Activated CD4-positive, alpha-beta memory T cell treated with anti-CD3 and anti-CD28 coated beads for 36 hours (primary cell): ENCODE measurements at places on chromosomes 1 and 21.

DNA sequence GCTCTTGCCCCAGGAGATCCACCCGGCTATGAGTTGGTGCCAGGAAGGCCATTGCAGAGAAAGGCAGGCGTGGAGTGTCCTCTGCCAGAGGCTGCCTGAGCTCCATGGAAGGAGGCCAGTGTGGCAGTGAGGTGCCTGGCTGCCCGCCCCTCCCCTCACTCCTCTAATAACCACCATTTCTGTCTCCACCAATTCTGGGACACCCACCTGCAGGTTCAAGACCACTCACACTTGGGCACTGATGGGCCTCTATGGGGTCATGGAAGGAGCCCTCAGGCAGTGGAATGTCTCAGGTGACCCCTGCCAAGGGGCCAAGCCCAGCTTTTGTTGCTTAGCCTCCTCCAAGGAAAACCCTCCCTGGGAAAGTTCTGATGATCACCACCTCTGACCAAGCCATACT lies 731.6 kb downstream of the MATN1 start:
- DNase-seq = no peak

GRCh38 chr21:39006571-39007311 lies 176.5 kb downstream of the PSMG1 start:
- no peak for DNase-seq

DNA sequence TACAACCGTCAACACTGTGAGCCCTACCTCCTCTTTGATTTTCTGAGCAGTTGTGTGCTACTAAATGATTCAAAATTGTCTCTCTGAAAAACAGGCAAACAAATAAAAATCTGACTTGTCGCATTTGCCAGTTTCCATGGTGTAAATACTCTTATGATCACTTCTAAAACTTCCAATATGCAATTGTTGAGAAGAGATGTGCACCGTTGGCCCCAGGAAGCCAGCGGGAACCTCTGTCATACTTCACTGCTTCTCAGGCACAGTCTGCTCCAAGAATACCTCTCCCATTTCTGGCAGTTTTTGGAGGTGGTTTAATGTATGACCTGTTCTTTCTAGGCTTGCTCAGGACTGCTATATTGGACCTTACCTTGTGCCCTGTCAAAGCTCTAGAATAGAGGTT lies 196.0 kb upstream of the NCAM2 start:
- no peak for DNase-seq

DNA sequence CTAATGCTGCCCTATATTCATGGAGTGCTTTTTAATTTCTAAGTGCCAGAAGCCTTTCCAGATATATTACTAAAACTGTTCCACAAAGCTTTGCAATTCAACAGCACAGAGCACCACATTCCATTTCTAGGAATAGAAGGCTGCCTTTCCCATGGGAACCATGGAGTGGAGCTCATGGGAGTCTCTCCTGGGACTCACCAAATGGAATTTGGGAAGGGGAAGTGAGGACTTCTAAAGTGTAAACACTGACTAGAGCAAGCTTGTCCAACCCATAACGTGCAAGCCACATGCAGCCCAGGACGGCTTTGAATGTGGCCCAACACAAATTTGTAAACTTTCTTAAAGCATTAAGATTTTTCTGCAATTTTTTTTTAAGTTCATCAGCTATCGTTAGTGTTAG lies 190.4 kb upstream of the TNR start:
- DNase-seq = no peak

GRCh38 chr1:240491156-240491555 lies 120.8 kb downstream of the GREM2 start:
- DNase-seq = no peak

- DNase-seq = no peak
Measured at GRCh38 chr1:117678246-117678977, 72.6 kb downstream of the TENT5C start.

DNA sequence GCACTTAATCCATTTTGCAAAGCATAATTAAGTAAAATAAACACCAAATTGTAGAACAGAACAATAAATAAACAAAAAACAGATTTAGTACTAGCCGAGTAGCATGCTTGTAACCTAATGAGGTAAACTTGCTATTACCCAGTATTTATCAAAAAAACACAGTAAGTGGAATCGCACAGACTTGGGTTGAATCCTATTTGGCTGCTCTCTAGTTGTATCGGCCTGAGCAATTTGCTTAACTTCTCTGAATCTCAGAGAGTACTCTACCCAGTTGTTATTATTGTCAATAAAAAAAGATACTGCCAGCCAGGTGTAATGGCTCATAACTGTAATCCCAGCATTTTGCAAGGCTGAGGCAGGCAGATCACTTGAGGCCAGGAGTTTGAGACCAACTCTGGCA lies 664.3 kb downstream of the ADGRL2 start:
- DNase-seq = no peak

DNA sequence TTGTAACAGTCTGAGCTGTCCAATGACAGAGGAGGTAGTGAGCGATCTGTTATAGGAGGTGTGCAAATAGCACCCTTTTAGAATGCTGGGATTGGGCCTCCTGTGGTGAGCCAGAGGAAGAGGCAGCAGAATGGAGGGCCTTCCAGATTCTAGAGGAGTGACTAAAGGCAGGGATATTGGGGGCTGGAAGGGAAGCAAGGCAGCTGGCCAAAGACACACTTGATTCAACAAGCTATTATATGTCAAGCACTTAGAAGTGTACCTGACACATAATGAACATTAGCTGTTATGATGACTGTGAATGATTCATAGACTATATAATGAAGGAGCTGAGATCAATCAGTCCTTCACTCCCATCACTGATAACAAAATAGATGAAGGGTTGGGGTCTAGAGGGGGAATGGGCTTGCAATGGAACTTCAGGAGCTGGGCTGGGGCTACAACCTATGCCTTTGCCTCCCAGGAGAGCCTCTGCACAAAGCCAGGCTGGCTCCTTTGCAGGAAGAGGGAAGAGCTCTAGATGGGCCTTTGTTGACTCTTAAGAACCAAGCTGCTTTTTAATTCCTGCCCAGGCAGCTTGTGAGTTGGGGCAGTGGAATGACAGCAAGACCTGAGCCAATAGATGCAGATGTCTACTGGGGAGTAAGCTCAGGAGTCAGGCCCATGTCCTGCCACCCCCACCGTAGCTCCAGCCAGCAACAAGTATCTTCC lies 2.3 kb upstream of the MKNK1 start:
- DNase-seq = no peak

GRCh38 chr1:211829343-211830054 lies 1.1 kb downstream of the LPGAT1 start:
- no peak for DNase-seq

GRCh38 chr1:27006683-27007082 lies 6.0 kb downstream of the TENT5B start:
- no peak for DNase-seq

DNA sequence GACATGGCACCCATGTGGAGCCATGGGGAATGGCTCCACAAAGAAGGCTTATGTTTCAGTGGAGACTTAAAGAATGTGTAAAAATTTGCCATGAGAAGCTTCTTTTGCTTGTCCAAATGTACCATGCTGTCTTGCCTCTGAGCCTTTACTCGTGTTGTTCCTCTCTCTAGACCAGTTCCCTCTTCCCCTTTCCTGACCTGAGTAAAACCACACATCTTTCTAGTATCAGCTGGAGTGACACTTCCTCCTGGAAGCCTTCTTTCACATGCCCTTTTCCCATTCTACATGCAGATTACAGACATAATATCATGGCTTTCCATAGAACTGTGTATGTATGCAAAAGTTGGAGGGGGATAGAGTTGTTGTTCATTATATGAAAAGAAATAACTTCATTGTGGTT lies 13.6 kb upstream of the GPX7 start:
- no peak for DNase-seq

GRCh38 chr1:230948301-230948700 lies 30.4 kb downstream of the TTC13 start:
- DNase-seq = no peak

GRCh38 chr1:40383095-40383487 lies 9.6 kb downstream of the SMAP2 start:
- DNase-seq = no peak

GRCh38 chr1:15915991-15916390 lies 59.9 kb downstream of the ZBTB17 start:
- no peak for DNase-seq

DNA sequence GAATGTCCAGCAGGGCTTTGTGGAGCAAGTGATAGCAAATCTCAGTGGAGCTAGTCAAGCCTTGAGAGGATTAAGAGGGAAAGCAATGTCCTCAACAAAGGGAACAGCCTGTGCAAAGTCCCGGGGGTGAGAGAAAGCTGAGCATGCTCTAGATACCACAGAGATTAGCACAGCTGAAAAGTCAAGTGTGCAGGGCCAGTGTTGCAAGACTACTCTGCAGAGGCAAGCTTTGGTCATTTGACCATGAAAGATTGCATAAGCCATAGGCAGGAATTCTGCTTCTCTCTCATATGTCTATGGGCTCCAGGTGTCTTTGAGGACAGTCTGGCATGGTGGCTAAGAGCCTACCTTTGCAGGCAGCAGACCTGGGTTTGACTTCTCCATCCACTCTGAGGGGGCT lies 181.0 kb upstream of the JUN start:
- no peak for DNase-seq

DNA sequence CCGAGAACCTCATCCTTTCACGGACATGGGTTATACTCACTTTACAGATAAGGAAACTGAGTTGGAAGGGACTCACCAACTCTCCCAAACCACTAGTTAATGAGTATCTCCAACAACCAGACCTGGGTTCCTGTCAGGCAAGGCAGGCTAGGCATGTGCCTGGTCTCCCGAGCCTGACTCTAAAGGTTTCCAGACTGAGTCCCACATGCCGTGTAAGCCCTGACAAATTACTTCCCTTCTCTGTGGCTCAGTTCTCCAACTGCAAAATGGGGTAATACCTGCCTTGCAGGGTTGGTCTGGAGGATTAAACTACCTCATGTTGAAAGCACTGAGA lies 34.3 kb downstream of the SSBP3 start:
- DNase-seq = no peak

DNA sequence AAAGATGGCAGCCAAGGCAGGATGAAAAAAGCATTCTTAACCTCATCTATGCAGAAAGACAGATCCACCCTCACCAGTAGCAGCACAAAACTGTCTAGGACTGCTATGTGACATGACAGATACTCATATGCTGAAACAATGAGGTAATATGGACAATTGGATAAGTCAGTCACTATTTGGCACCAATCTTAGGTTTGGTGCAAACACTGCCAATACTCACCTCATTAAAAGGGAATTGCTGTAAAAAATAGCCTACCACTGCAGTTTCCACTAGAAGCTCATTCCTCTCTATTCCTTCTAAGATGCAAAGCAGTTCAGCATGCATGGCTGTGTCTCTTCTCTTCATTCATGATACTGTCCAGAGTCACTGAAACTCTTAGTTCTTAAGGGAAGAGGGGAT lies 91.7 kb downstream of the TBX15 start:
- DNase-seq = no peak

- DNase-seq = peak; percentile 73
Measured at GRCh38 chr1:40951943-40952743, 27.4 kb upstream of the CTPS1 start.

GRCh38 chr1:92832537-92833114 lies 786 bp downstream of the RPL5 start:
- no peak for DNase-seq

GRCh38 chr1:6287431-6287886 lies 26.6 kb upstream of the GPR153 start:
- no peak for DNase-seq

DNA sequence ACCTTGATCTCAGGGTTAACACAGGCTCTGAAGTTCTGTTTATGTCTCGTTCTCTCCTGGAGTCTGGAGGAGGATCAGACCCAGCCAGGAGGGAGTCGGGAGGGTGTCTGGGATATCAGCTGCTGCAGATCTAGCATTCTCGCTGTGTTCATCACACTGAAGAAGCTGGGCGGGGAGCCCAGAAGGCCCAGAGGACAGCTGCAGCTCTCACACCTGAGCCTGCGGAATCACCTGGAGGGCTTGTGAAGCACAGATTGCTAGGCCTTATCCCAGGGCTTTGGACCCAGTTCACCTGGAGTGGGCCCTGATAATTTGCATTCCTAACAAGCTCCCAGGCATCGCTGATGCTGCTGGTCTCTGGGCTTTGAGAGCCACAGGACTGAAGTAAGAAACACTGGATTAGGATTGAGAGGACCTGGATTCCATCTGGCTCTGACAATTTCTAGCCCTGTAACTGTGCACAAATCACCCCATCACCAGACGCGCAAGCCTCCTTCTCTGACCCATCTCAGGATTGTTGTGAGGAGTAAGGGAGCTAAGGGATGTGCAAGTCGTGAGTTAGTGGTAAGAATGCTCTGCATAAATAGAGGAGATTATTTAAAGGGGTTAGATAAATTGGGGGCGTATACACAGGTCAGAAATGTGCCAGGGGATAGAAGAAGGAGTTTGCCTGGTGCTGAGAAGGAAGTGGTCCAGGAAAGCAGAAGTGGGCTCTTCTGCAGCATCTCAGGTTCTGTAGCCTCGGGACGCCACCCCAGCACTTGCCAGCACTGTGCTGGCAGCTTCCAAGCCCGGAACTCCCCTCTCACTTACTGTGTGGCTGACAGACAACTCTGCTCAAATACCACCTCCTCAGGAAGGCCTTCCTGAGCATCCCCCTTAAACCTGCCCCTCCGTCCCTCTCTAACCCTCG lies 19.1 kb downstream of the ABCA4 start:
- DNase-seq = no peak
